MG63 (cell line): ENCODE measurements at places on chromosomes 11 and 22.

- DNase-seq, result no peak
Measured at GRCh38 chr11:128891913-128892398, 800 bp downstream of the KCNJ5 start.

DNA sequence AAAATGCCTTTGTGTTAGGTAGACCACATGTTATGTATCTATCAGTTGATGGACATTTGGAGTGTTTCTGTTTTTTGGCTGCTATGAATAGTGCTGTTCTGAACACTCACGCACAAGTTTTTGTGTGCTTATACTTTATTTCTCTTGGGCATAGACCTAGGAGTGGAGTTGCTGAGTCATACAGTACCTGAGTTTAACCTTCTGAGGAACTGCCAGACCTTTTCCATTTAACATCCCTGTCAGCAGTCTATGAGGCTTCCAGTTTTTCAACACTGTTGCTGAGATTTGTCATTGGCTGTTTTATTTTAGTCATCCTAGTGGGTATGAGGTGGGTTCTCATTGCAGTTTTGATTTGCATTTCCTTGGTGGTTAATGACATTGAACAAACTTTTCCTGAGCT is 4.4 kb downstream of the CTTN start:
- DNase-seq, result no peak

DNA sequence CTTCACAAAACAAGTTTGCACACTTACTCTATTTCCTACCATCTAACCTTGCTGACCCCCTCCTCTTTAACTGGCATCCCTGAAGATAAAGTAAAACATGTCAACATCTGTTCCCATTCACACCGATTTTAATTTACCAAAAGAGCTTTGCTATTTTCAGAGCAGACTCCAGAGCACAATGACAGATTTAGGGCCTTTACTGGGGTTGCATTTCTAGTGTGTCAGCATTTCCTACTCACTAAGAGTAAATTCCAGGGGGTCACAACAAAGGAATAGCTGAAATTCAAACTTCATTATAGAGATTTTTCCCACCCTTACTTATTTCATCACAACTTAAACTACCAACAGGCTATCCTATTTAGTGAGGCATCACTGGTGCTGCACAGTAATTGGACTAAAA is 60.8 kb downstream of the SOX6 start:
- DNase-seq, result no peak

GRCh38 chr11:34188181-34188580 is 82.8 kb downstream of the NAT10 start:
- no peak for DNase-seq

DNA sequence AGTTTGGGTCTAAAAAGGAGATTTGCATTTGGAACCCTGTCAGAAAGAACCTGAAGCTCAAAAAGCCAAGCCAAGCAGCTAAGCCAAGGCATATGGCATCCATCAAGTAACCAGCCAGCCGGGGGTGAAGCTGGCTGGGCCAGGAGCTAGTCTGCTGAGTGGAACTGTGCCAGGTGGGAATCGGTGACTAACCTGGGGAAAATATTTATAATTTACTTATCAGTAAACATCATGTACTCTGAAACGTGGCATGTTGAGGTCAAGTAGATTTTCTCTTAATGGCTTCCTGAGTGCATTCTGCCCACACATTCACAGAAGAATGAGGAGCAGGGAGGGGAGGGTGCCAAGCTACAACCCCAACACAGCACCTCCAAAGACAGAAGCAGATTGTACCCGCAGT is 70.5 kb upstream of the SESN3 start:
- peak; percentile 32 for DNase-seq

DNA sequence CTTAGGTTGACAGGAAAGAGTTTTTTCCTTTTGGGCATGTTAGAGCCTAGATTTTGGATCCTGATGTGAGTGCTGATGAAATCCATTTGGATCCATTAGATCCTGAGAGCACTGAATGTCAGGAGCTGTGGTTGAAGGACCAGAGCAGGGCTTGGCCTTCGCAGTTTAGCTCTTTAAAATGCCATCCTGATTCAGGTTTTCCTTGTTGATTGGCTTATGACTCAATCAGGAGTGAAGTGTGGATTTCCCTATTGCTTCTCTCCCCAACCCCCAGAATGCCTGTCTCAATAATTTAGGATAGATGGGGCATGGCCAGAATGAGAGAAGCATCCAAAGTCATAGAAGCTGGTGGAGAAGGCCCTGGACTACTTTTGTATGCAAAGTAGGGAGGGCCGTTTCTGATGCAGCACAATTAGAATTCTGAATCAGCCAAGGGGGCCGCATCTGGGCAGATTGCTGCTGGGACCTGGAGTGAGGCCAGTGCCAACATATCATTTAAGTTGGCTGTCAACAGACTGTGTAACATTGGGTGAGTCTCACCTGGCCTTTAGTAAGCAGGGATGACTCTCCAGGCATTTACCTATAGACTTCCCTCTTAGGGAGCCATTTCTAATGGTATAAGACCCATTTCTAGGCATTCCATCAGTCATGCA is 80.5 kb downstream of the TEAD1 start:
- no peak for DNase-seq
